HEK293T (cell line): ENCODE measurements at places on chromosomes 7 and 10.
A peak's percentile ranks its signal among the peaks of the same experiment; 100 is the strongest.

- peak; percentile 28 for DNase-seq
Observed at GRCh38 chr10:71746344-71747037, 26.8 kb downstream of the VSIR start.

DNA sequence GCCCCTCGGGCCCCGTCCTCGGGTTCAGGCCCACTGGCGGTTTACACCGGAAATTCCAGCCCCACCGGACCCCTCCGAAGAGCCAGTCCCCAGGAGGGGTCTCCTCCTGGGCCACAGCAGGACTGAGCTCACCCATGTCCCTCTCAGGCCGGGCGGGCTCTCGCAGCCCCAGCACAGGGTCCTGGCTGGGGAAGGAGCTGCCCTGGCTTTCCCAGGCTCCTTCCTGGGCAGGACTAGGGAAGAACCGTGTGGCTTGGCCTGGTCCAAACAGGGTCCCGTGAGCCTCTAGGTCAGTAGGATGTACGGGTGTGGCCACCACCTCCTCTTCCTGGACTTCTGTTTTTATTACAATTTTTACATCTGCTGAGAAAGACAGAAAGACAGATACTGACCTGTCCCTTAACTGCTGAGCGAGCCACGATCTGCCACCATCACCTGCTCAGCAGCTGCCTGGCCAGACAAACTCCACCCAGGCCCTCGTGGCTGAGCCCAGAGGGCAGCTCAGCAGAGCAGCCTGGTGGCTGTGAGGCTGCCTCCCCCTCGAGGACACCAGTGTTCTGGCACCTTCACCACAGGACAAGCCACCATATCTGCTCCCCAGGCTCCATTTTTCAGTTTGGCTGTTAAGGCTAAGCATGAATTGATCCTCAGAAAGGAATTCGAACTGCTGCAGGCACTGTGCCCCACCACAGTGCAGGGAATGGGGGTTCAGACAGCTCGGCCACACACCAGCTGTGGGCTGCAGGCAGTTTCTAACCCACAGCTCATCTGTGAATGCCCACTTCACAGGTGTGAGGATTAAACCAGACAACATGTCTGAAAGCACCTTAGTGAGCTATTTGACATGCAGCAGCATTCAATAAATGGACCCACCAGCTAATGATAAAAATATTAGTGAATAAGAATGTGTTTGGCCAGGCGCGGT is 14.5 kb upstream of the ZNF777 start:
- no peak for DNase-seq

DNA sequence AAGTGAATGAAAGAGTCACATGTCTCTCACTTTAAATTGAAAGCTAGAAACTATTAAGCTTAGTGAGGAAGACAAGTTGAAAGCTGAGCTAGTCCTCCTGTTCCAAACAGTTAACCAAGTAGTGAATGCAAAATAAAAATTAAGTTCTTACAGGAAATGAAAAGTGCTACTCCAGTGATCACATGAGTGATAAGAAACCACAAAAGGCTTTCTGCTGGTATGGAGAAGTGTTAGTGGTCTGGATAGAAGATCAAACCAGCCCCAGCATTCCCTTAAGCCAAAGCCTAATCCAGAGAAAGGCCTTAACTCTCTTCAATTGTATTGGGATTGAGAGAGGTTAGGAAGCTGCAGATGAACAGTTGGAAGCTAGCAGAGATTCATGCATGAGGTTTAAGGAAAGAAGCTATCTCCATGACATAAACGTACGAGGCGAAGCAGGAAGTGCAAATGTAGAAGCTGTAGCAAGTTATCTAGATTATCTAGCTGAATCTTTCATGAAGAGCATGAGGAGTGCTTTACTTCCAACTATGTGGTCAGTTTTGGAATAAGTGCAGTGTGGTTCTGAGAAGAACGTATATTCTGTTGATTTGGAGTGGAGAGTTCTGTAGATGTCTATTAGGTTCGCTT is 261.6 kb downstream of the MDFIC start:
- DNase-seq = no peak

DNA sequence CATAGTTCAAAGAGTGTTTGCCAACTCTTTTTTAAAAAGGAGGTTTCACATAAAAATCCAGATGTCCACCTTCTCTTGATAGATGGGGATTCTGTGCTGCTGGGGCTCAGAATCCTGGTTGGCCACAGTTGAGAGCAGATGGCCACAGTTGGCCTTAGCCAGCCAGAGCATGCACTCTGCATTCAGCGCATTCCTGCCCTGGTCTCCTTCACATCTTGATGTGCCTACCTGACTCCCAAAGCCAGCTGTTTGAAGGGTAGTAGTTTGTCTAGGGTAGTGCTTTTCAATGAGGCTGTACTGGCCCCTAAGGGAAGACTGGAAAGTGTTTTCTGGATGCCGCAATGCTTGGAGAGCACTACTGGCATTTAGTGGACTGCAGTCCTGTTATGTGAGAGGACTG is 208.1 kb upstream of the HDAC9 start:
- DNase-seq = no peak

- DNase-seq = no peak
Observed at GRCh38 chr7:108234281-108234680, 104.1 kb upstream of the LAMB4 start.
